ENCODE measurements at places on chromosomes 16 and 17.

- DNase-seq: no peak
Observed at GRCh38 chr17:4789701-4789950, 862 bp downstream of the GLTPD2 start.

GRCh38 chr16:1553946-1554825 is 20.7 kb downstream of the TMEM204 start:
- DNase-seq: no peak

DNA sequence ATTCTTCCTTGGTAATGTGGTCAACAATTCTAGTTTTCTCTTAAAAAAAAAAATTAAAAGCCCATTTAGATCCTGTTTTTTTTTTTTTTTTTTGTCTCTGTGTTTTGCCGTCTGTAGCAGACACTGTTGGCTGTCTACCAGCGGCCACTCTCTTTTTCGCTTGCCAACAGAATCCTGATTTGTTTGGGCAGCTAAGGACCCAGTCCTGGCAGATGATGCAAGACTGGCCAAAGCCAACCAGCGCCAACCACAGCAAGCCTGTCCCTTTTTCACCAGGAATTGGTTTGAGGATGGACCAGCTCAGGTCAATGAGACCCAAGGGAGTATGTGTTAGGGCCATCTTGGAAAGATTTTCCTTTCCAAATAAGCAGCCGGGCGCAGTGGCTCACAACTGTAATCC is 28.2 kb downstream of the ST3GAL2 start:
- DNase-seq: no peak

DNA sequence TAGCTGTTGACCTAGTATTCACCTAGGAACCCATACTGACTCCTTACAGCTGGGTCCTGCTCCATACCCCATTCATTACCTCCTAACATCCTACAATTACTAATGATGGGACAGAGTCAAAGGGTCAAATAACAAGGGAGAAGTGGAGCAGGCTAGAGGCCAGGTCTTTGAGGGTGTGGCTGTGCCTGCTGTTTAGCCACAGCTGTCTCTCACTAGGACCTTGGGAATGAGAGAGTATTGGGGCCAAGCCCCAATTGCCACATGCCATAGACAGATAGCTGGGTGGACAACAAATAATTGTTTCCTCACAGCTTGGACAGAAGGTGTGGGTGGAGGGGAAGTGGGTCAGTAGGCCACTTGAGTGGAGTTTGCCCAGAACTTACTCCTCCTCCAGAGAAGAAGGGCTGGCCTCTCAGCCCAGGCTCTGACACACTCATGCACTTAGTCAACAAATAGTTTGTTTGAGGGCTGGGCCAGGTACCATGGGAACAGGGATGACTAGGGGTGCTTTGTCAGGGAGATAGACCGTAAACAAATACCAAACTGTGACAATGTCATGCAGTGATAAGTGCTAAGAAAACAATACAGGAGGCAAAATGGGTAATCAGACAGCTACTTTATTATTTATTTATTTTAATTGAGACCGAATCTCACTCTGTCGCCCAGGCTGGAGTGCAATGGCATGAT is 10.2 kb upstream of the CENPT start:
- peak; percentile 79 for DNase-seq

DNA sequence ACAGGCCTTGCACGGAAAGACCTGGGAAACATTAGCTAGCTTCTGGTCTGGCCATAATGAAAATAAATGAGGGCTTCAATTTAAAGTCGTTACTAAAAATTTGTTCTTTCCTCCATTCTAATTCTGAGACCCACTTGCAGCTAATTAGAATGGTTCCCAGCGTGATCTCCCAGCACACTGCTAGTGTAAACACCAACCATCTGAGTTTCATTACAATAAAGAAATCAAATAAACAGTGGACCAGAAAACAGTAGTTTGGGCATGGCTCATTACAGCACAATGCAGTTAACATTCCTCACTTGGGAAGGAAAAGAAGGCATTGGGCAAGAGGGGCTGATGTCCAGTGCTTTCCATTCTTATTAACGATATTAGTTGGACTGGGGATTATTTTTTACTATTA is 410.9 kb upstream of the SOX9 start:
- DNase-seq: no peak

GRCh38 chr17:78774453-78774852 is 7.6 kb downstream of the CYTH1 start:
- DNase-seq: no peak

GRCh38 chr17:42775534-42776098 is 2.4 kb downstream of the VPS25 start:
- no peak for DNase-seq

DNA sequence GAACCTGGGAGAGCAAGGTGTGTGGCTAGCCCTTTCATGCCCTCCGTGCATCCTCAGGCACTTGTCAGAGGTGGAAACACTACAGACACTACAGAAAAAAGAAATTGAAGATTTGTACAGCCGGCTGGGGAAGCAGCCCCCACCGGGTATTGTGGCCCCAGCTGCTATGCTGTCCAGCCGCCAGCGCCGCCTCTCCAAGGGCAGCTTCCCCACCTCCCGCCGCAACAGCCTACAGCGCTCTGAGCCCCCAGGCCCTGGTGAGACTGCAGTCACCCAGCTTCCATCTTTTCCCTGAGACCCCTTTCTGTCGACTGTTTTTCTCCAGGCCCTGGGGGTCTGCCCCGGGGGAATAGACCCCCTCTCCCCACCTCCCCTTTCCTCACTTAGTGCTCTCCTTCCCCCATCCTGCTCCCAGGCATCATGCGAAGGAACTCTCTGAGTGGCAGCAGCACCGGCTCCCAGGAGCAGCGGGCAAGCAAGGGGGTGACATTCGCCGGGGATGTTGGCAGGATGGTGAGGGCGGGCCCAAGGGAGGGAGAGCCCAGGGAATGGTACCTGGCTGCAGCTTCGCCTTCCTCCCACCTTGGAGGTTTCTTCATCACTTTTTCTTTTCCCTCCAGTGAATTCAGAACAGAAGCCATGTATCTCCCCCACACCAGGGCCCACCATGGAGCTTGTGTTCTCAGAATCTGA is 2.3 kb downstream of the COA3 start:
- DNase-seq: no peak

DNA sequence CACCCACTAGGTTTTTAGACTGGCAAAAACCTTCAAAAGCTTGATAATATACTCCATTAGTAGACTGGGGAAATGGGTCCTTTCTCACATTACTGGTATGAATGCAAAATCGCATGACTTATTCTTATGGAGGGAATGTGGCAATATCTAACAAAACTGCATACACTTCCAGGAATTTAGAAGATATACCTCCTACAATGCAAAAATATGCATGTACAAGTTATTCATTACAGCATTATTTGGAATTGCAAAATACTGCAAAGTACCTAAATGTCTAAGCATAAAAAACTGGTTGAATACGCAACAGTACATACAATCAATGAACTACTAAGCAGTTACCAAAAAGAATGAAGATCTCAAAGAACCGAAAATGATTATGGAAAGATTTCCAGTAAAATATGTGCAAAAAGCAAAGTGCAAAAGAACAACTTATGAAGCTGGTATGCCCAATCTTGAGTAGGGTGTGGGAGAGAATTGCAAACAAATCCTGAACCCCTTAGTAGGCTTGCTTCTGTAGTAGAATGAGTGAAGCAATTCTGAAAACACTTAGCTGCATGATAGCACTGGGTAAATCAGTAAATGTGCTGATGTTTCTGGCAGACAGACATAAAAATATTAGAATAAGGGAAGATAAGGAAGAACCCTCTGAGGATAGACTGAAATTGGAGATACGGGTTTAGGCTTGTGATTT is 180.1 kb downstream of the PARN start:
- DNase-seq: no peak

- no peak for DNase-seq
Observed at GRCh38 chr16:6956511-6956910, 376.1 kb upstream of the RBFOX1 start.

DNA sequence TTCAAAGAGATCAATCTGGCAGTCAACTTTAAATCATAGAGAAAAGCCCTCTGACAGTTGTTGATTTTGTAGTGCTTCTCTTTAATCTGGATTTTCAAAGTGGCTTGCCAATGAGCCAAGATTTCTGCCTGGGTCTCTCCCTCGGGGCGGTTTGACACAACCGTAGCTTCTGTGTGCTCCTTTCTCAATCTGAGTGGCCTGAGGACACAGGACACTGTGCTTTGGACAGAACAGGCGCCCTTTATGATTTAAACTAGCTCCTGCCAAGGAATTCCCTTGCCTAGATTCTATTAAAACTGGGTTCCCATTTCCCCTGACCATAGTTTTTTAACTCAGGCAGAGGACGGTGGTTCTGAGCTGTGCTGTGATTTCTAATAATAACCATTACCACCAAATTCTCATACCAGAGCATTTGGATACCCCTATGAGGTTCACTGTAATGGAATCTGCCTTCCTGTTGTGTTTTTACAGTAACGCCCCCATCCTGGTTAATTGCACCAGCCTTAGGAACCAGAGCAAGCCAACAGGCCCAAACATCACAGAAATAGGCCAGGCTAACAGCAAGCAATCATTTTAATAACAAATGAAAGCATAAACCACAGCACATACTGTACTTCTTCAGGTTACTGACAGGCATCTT is 4.0 kb downstream of the ZFHX3 start:
- DNase-seq: no peak

- DNase-seq: no peak
Observed at GRCh38 chr16:71945616-71946015, 50.3 kb downstream of the IST1 start.

- DNase-seq: no peak
Observed at GRCh38 chr17:67059372-67059771, 15.0 kb downstream of the CACNG1 start.

- no peak for DNase-seq
Observed at GRCh38 chr16:73277071-73277470, 229.1 kb upstream of the ZFHX3 start.

- no peak for DNase-seq
Observed at GRCh38 chr16:22688463-22688862, 125.5 kb upstream of the HS3ST2 start.

- peak; percentile 5 for DNase-seq
Observed at GRCh38 chr16:68590201-68590994, 51.3 kb downstream of the ZFP90 start.

GRCh38 chr16:11511801-11512200 is 74.9 kb downstream of the LITAF start:
- DNase-seq: no peak

- DNase-seq: no peak
Observed at GRCh38 chr17:7959503-7960253, 27.7 kb downstream of the CNTROB start.

- DNase-seq: no peak
Observed at GRCh38 chr17:78986649-78987328, 7.1 kb upstream of the LGALS3BP start.

DNA sequence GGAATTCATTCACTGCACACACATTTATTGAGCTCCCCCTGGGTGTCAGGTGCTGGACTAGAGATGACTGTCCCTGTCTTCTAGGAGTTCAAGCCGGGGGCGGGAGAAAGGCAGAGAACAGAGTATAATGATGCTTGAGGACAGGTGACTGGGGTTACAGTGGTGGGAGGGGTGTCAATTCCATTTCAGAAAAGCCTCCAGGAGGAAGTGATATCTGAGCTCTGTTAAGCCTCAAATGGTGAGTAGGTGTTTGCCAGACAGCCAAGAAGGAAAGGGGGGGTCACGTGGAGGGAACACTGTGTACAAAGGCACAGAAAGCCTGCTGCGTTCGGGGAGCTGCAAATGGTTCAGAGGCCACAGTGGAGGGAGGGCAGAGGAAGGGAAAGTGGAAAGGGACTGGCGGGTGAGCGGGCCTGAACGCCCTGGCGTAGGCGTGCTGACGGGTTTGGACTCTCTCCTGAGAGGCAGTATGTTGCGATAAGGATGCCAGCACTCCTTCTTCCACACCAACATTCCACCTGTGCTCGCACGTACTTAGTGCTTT is 9.7 kb upstream of the NXPH3 start:
- DNase-seq: no peak

DNA sequence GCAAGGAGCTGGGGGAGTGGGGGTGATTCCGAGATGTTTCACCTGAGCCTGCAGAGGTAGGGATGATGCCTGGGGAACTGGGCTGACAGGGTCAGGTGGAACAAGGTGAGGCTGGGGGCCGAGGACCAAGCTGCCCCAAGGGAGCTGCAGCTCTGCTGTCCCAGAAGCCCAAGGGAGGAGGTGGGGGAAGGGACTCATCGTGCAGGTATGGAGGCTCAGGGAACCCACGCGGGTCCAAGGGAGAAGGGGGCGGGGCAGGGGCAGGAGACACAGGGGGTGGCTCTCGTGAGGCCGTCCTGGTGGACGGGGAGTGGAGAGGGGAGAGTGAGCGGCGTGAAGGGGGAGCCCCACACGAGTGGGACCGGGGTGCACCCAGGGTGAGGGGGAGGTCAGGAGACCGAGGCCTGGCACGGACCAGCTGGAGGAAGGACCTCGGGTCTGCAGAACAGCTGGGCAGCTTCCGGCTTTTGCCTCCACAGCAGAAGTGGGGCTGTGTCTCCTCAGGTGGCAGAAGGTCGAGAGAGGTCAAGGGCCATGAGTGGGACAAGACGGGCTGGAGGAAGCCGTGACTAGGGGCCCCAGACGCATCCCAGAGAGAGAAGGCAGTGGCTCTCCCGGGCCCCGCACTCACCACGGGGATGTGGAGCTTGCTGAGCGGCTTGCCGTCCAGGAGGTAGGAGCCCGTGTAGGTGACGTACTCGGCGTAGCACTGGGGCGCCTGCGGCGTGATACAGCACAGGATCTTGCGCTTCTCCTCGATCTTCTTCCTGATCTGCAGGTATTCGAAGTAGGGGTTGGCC is 61.1 kb downstream of the ZNF778 start:
- DNase-seq: no peak

- peak; percentile 72 for DNase-seq
Observed at GRCh38 chr17:77420804-77421629, 280.2 kb downstream of the SEC14L1 start.

GRCh38 chr16:84699147-84699711 is 571 bp upstream of the USP10 start:
- DNase-seq: no peak

DNA sequence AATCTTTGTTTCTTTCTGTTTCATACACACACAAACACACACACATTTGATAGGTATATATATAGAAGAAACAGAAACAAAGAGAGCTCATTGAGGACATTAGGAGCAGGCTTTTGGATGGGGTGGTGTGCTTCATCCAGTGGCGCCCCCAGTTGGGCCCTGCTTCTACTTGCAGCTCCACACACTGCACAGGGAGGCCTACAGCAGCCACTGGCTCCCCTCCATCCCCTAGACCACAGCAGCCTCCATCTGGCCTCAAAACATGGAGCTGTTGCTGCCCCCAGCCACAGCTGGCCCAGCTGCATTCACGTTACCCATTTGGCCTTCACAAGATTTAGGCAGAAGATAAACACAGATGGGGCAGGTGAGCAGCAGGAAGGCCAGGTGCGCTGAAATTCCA is 33.1 kb upstream of the NF1 start:
- DNase-seq: no peak

- no peak for DNase-seq
Observed at GRCh38 chr17:83185023-83186002, 105.9 kb downstream of the METRNL start.

- DNase-seq: no peak
Observed at GRCh38 chr17:43766413-43767052, 7.9 kb upstream of the SOST start.
